ENCODE measurements at places on chromosomes 7 and 10.
A peak's percentile ranks its signal among the peaks of the same experiment; 100 is the strongest.

- no peak for DNase-seq
These were observed 1.8 kb downstream of the PALD1 start for GRCh38 chr10:70480239-70480861.

GRCh38 chr10:61135276-61135721 is 191.3 kb upstream of the RHOBTB1 start:
- DNase-seq, result no peak

GRCh38 chr7:19304086-19304485 is 158.9 kb upstream of the FERD3L start:
- DNase-seq, result no peak

GRCh38 chr10:124484661-124485060 is 23.0 kb downstream of the LHPP start:
- DNase-seq, result no peak

- DNase-seq, result no peak
These were observed 38.4 kb downstream of the CARD11 start for GRCh38 chr7:3005257-3005656.

DNA sequence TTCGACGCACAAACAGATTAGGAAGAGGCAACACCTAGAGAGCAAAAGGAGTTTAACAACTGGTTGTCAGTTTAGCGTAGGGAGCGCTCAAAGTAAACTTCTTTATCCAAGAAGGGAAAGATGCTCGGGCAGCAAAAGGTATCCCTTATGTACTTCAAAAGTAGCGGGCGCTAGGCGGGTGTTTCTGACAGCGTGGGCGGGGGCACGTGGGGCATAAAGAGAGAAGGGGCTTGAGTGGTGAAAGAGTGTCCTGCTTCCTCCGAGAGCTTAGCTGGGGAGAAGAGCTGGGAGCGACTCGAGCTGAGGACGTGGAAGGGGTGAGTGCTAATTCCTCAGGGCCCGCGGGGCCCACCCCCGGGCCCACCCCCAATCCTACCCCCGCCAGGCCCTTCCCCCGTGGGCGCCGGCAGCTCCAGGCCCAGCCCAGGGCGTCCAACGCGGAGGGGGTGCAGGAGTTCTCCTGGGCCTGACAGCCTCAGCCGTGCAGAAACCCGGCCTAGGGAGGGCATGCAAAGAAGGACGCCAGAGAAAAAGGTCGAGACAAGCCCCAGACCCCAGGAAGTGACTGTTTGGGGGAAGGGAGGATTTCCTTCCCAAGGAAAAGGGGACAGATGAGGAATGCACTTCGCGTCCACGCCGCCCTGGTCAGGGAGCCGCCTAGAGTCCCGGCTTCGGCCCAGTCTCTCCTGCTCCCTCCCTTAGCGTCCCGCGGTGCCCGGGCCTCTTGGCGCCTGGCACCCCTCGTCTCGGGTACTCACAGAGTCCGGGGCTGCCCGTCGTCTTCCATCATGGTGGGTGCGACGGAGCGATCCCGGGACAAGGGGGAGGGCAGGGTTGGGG is 868 bp downstream of the TIAL1 start:
- peak; percentile 62 for DNase-seq

DNA sequence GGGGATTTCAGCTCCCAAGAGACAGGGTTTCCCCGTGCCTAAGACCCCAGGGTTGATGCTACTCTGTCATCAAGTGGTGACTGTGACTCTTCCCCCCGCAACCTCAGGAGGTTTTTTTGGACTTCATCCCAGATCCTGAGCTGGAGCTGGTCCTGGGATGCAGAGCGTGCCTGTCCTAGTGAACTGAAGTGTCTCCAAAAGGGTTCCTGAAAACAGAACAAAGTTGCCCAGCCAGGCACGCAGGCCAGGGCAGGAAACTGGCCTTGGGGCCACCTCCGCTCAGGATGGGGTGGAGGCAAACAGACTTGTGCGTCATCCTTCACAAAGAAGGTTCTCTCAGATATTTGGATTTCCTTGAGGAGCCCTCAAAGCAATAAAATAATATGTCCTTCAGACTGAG is 118.9 kb downstream of the ITIH5 start:
- no peak for DNase-seq

- DNase-seq, result no peak
These were observed 1.6 kb upstream of the COX19 start for GRCh38 chr7:976901-977325.

- DNase-seq, result no peak
These were observed 1.3 kb downstream of the ZNRF2 start for GRCh38 chr7:30285536-30286284.

- no peak for DNase-seq
These were observed 24.3 kb upstream of the COBL start for GRCh38 chr7:51340936-51341335.

- no peak for DNase-seq
These were observed 39.7 kb upstream of the GPR141 start for GRCh38 chr7:37643876-37644275.

- no peak for DNase-seq
These were observed 15.2 kb upstream of the GALNTL5 start for GRCh38 chr7:151941009-151941408.

DNA sequence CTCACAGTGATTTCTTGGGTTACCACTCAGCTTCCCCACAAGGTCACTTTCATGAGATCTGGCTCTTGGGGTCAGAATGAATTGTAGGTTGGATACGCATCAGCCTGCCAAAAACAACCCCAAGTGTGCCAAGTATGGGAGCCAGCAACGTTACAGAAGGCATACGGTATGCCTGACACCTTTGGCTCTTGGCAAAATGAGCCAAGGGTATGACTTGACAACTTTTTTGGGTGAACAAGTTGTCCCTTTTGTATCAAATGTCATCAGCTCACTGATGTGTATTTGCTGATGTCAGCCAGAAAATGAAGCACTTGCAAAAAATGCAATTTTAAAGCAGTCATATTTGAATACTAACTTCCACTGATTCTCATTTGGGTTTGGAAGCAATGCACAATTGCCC is 168.4 kb downstream of the CACNB2 start:
- no peak for DNase-seq

GRCh38 chr10:52312942-52313255 is 1.2 kb upstream of the DKK1 start:
- no peak for DNase-seq

GRCh38 chr7:130278860-130279259 is 12.2 kb downstream of the CPA2 start:
- DNase-seq, result no peak

- no peak for DNase-seq
These were observed 113.7 kb downstream of the CDK14 start for GRCh38 chr7:90709501-90710465.

DNA sequence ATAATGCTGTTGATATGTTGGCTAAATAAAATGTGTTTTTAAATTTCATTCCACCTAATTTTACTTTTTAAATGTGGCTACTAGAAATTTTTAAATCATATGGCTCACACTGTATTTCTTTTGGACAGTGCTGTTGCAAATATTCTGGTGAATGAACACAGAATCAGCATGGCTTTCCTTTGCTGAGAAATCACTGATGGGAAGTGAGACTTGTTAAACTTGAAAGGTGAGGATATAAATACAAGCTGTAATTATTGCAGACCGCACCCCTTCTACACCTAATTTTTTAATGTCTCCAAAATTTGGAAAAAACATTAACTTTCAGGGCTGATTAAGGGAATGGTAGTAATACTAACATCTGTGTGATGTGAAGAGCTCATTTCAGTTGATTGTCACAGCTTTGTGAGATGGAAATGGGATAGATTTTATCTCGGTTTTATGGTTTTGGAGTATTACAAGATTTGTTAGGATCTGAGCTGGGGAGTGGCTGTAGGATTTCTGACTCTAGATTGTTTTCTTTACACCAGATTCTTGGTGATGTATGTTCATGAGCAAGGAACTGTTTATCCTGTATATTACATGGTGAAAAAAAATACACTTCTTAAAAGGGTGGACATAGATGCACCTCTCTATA is 1.3 kb downstream of the MIOS start:
- no peak for DNase-seq

GRCh38 chr7:150972023-150972468 is 6.1 kb downstream of the KCNH2 start:
- no peak for DNase-seq

DNA sequence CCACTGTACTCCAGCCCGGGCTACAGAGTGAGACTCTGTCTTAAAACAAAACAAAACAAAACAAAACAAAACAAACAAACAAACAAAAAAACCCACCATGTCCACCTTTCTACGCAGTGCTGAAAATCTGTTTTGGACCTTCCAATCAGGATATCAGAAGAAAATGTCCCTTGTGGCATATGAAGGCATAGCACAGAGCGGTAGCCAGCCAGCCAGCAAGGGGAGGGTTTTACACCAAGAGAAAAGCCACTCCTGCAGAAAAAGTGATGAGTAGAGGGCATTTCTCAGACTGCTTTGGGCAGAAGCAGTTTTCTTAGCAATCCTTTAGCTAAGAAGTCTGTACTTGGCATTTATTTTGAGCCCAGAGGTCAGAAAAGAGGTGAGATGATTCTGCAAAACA is 612.2 kb downstream of the TYW1 start:
- DNase-seq, result no peak

DNA sequence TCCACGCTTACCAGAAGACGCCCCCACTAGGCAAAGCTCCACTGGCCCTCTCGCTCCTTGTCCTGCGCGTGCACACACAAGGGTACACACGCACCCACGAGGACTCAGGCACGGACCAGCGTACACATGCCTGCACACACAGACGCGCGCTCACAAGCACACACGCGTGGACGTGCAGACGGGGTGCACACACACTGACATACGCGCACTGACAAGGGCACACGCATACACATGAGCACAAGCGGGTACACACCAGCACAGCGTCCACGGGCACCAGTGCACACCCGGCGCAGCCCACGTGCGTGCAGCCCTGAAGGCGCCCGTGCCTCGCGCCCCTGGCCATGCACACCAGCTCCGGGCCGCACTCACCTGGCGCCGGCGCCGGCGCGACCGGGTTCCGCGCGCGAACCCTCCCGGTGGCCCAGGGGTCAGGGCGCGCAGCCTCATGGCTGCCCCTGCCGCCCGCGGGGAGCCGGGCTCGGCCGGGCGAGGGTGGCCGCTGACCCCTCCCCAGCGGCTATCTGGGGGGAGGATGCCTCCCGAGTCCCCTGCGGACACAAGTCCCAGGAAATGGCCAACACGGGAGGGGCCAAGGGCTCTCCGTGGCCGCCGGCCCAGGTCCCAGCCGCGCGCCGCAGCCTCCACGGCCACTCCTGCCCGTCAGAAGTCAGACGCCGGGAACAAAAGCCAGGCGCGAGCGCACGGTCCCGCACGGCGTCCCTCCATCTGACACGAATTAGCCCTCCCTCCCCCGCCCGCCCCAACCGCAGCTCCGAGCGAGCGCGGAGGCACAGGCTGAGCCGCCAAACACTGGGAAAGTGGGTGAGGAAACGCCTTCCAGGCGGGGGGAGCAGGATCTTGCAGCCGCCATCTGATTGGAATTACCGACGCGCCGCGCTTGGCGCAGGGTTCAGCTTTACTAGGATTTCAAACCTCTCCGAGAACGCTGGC is 45.0 kb downstream of the TNS3 start:
- DNase-seq, result no peak

DNA sequence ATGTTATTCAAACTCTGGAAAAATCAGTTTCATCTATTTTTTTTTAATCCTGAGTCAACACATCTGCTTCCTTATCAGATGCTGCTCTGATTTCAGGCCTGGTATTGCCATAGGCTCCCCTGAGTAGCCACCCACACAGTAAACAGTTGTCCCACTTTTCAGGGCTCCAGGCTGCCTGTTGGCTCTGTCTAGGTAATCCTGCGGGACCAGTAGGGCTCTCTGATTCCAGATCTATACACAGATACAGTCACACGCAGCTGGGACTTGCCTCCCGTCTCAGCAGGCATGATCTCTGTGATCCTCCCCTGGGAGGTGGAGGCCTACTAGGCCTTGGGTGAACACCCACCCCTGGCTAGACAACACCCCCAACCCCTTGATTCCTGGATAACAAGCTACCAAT is 206.1 kb downstream of the CREB5 start:
- DNase-seq, result no peak

GRCh38 chr7:12987238-12987637 is 299.8 kb downstream of the ARL4A start:
- DNase-seq, result no peak

- DNase-seq, result no peak
These were observed 19.1 kb downstream of the ZNF365 start for GRCh38 chr10:62393237-62393636.

DNA sequence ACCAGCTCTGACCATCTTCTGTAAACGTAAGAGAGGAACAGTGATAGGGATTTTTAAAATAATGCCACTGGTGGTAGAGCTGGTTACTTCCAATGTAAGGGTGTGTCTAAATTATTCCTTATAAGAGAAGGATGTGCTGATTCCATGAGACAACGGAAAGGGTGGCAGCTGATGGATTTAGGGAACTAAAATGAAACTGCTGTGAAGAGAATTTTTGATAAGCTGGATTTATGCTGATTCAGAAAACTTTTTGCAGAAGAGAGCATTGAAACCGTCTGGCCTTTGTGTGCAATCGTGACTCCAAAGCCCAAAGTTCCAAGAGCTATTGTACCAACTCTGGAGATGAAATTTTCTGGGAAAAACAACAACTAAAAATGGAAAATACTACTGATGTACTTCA is 301.0 kb downstream of the PRPF18 start:
- no peak for DNase-seq

- DNase-seq, result no peak
These were observed 677.5 kb downstream of the XPNPEP1 start for GRCh38 chr10:109245821-109246220.

GRCh38 chr7:105760551-105761447 is 115.6 kb downstream of the ATXN7L1 start:
- no peak for DNase-seq

DNA sequence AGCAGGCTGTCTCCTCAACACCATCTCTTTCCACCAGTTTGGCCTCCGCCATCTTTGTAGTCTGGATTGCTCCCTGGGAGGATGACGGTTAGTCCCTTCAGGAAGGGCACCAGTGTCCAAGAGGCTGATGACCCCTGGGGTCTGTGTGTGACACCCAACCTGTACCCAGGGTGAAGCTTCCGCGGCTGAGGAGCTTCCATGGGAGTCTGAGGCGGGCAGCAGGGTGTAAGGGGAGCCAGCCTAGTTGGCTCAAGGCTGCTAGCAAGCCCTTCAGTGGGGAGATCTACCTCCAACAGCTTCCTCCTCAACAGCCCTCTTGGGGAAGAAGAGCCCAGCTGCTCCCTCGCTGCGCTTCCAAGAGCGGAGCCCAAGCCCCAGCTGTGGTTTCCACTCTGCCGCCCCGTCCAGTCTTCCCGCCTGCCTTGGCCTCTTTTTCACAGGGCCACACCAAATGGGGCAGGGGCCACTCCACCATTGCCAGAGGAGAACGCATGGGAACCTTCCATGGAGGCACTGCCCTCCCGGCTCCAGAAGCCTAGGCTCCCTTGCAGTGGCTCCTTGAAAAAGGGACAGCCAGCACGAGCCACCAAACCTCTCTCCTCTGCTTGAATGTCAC is 57.4 kb downstream of the TMEM209 start:
- no peak for DNase-seq

- DNase-seq, result no peak
These were observed 737.5 kb downstream of the PCDH15 start for GRCh38 chr10:54063514-54063913.

GRCh38 chr7:130875901-130876300 is 141.9 kb upstream of the KLF14 start:
- no peak for DNase-seq
